A549 treated with AZD2906 at 1 μM for 4 hours (cell line): ENCODE measurements at places on chromosomes 2 and 18. TPM values are rescaled to one million over a fixed set of nuclear protein-coding genes. Genes with fewer than 3 reads are reported as not detected.

LCT gene
- 0.03 to 0.08 TPM (median 0.04 TPM) in 4 of 5 replicates, not detected in the other for total RNA-seq

BOK gene
- total RNA-seq = 28.3 to 40.7 TPM (median 38.1 TPM) in 5 replicates

RNASEH1 gene
- 46.0 to 61.0 TPM (median 47.7 TPM) in 5 replicates for total RNA-seq

PSME4 gene
- total RNA-seq = 40.5 to 50.2 TPM (median 44.3 TPM) in 5 replicates

RIT2 gene
- total RNA-seq = not detected in 5 replicates
